Activated CD4-positive, CD25-positive, alpha-beta regulatory T cell treated with anti-CD3 and anti-CD28 coated beads, Interleukin-2, amount 50 U/mL, for 72 hours (primary cell): ENCODE measurements at places on chromosomes 4 and X.

DNA sequence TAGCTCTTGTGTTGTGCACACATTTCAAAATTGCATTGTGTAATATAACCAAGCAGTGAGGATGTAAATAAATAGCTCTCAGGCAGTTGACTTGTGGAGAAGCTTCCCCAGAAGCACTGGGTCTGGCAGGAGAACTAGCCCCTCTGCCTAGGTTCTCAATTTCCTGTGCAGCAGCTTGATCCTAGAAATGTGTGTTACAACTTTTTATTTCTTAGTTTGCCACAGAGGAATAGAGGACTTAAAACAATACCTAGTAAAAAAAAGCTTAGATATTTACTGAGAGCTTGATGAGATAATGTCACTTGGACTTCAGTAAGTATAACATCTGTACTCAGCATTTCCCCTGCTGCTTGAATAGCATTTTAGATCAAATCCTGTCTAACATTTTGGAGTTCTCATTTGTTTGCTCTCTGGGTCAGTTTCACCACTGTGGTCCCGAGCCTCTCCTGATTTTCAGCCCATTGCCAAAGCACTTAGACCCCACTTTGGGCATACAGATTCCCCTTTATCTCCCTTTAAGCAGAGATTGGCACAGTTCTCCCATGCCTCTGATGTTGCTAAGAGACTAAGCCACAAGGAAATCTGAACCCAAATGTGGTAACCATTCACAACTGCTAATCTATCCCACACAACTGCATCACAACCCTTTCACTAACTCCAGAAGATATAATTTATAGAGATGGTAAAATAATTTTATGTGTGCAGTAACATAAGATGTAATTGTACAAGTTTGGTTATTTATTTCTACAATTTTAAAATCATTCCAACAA lies 98.2 kb upstream of the NRK start:
- DNase-seq: no peak

GRCh38 chrX:54824722-54825121 lies 17.2 kb downstream of the MAGED2 start:
- DNase-seq: no peak

DNA sequence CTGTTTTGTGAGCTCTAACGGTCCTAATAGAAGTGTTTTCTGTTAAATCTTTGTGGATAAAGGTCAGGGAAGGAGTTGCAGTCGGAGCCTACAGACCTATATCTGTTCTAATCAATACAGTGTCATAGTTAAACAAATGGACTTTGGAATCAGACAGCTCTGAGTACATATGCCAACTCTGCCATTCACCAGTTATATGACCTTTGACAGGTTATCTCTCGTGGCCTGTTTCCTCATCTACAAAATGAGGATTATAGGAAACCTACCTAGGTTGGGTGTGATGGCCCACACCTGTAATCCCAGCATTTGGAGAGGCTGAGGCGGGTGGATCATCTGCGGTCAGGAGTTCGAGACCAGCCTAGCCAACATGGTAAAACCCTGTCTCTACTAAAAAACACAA lies 89.7 kb downstream of the MID1IP1 start:
- DNase-seq: no peak

DNA sequence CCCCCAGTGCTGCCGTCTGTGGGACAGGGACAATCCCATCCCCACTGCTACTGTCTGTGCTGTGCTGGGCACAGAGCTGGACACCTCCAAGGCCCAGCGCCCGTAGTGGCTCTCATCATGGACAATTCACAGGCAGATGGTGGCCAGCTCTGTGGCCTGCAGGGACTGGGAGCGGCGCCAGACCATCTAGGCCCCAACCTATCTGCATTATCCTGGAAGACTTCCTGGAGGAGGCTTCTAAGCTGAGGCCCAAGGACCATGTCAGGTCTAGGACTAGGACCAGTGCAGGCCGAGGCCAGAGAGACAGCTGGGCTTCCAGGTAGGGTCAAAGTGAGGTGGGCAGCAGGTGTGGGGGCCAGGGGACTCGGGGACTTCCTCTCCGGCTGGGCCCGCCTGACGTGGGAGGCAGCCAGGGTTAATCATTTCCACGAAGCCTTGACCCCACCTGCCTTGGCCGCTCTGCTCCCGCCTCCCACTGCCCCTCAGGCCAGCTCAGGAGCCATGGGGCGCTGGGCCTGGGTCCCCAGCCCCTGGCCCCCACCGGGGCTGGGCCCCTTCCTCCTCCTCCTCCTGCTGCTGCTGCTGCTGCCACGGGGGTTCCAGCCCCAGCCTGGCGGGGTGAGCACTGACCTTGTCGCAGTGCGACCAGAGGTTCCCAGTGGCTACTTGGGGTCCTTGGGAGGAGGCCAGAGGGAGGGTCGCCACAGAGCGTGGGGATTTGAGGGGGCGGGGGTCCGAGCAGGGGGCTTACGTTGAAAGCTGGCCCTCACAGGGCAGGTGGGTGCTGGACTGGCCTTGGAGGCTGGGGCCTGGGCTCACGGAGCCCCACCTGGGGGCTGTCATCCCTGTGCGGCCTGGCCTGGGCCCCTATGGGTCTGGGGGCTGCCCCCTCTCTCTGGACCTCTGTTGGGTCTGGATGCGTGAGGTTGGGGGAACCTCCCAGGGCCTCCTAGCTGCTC lies at the start of gene HGFAC:
Gene HGFAC (plus strand): TSS at position 468 of the 959 bp plus-strand sequence. CDS start 34 bp downstream, at position 502.
- no peak for DNase-seq

DNA sequence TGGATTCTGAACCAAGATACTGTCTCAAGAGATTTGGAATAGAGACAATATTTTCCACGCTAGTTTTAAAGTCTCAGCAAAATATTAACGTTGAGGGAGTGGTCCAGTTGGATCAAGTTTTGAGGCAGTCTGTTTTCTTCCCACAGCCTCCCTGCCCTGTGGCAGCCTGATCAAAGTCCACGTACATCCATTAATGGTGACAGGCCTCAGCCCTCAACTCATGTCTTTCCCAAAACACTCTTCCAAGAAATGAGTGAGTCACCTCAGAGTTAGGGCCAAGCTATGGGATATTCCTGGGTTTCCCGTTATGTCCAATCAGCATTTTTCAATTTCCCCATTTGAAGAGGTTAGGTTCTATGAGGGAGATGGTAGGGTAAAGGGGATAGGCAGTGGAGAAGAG lies 28.5 kb downstream of the EGFL6 start:
- DNase-seq: no peak

DNA sequence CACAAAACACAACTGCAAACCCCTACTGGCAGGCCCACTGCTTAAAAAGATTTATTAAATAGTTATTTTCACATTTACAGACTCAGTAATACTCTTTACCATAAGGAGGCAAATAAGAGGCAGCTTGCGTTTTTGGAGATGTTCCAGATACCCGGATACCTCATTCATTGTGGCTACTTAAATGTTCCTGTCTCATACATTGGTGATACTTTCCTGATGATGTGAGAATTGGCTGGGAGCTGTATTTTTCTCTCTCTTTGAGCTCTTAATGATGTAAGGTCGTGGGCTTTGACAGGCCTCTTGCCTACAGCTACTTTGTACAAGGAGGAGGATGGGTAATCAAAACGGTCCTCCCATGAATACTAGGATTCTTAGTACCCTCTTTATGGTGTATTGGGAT lies 101.5 kb downstream of the AKAP4 start:
- no peak for DNase-seq
